ENCODE measurements at places on chromosomes 3 and 15.

DNA sequence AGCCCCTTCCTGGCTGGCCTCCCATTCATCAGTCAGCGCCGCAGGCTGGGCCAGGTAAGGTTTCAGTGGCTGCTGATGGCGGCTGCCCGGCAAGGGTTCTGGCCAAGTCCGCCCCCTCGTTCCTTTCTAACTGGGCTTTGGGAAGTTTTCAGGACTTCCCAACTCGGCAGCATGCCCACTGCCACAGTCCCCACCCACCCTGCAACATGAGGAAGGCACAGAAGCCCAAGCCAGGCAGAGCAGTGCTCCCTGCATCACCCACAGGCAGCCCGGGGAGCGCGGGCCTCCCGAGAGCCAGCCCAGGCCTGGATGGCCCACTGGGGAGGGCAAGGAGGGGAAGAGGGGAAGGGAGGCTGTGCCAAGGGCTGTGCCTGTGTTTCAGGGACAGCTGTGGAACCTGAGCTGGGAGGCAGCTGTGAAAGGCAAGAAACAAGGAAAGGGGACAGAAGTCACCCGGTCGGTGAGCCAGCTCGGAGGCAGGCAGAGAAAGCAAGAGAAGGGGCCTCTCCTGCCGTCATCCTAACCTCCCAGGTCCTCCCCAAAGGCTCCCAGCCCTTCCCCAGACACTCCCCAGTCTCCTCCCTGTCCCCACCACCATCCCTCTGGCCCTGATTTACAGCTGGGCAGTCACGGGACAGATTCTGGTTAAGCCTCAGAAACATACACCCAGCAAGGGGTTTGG, 73.9 kb downstream of the CPN2 start:
- no peak for DNase-seq

DNA sequence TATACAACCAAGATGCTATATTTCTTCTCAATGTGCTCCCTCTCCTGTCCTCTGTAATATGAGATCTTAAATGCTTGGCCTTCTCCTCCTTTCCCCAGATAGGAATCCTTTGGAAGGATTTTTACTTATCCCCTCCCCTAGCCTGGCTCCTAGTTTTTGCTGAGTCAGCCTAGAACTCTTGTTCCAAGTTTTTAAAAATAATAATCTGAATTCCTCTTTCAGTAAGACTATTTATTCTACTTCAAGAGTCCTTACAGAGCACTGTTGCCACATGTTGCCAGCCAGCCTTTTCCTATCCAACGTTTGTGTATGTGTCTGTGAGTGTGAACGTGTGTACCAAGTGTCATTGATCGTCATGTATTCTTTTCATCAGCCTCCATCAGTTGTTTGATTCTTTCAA, 11.0 kb upstream of the KCNMB2 start:
- DNase-seq, result no peak

- DNase-seq, result no peak
Measured at GRCh38 chr3:77324105-77324504, 284.2 kb downstream of the ROBO2 start.

- no peak for DNase-seq
Measured at GRCh38 chr3:144557515-144557914, 585.9 kb downstream of the DIPK2A start.

GRCh38 chr3:123098426-123099330, 31.9 kb downstream of the PDIA5 start:
- DNase-seq, result peak; percentile 59

- DNase-seq, result no peak
Measured at GRCh38 chr15:82802497-82802896, 3.4 kb downstream of the FSD2 start.

- no peak for DNase-seq
Measured at GRCh38 chr3:150293401-150294001, 114.6 kb upstream of the TSC22D2 start.

DNA sequence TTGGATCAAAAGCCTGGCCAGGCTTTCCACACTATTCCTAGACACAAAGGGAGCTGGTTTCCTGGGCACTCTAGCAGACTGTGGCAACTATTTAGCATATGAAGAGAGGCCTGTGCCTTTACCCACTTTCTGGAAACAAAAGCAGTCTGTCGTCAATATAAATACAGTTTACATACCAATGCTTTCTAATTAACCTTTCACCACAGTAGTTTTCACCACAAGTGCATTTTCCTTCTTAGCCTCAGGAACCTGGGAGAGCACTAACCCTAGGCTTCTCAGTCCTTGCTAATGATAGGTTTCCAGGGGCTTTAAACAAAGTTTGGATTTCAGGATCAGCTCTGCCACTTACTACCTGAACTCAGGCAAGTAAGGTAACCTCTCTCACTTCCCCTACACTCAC, 499.1 kb downstream of the MAGI1 start:
- no peak for DNase-seq

DNA sequence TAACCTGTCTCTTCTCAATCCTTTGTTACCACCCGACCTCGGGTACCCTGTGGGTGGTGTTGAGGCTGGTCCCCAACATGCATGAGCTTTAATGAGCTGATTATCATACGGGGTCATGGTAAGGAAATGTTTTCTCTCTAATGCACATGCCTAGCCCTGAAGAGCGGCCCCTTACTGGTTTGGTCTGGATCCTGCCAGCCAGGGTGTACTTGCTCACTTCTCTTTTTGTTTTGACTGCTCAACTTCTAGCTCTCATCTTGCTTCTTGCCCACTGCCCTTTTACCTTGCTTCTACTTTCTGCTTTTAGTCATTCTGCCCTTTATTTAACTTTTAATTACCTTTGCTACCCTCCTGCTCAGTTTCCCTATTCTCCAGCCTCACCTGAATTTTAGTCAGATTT, 44.3 kb upstream of the ACAD9 start:
- DNase-seq, result no peak

GRCh38 chr3:194150252-194150934, 14.4 kb downstream of the HES1 start:
- DNase-seq, result no peak

DNA sequence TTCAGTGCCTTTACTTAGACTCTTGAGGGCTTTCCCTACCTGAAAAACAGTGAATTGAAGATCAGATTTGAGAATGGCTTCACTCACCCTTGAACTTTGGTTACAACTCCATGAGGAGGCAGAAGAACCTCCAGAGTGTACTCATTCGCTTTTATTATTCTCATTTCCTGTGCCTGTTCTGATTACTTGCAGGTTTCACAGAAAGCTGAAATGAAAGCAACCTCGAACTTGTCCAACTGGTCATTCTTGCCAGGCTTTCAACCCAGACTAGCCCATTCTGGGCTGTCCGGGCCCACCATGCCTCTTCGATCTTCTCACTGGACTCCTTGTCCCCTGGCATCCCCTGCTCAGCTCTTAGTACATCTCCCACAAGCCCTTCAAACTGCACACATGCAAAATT, 20.2 kb upstream of the THUMPD3 start:
- DNase-seq, result no peak

DNA sequence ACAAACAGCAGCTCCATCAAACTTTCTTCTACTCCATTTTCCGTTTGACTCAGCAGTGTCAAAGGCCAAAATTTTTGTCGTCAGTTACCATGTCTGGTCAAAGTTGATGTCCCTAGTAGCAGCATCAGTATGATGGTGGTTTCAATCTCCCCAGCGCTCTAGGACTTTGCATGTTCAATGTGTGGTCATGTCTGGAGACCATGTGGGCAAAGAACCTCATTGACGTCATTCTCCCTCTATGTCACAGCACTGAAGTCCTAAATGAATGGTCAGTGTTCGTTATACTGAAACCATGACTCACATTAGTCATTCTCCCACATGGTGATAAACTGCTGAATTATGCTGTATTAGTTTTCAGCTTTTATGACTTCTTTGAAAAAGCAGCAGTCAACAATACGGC, 23.2 kb downstream of the SHC4 start:
- no peak for DNase-seq

- DNase-seq, result no peak
Measured at GRCh38 chr15:44296625-44297524, 8.4 kb downstream of the GOLM2 start.

GRCh38 chr15:50275908-50276307, 10.4 kb upstream of the HDC start:
- no peak for DNase-seq

- no peak for DNase-seq
Measured at GRCh38 chr15:42152196-42152920, 4.1 kb downstream of the PLA2G4F start.

GRCh38 chr3:198080521-198081384, 120.7 kb downstream of the LMLN start:
- peak; percentile 5 for DNase-seq

DNA sequence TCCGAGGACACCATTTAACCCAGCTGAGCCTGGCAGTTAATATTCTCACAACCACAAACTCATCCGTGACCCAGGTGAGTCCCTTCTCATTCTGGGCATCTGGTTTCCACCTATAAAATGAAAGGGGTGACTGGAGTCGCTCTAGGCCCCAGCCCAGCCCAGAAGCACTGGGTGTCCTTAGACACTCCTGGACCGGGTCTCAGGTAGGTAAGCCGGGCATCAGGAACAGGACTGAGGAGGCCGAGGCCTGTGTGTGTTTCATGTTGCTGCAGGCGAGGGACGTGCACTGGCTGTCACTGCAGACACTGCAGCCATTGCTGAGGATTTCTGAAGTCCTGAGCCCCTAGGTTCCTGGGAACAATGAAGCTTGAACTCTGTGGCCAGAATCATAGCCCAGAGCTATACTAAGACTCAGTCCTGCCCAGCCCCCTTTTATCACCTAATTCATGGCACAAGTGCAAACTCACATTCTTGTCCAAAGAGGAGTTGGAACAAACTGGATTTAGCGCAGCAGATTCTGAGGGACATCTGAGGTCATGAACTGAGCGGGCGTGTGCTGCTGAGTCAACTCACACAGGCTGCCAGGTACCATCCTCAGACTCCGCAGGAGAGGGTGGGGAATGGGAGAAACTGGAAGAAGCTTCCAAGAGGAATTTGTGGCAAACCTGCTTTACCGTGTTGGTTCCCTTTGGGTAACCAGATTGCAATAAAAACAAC, 184.9 kb downstream of the FAM43A start:
- DNase-seq, result no peak

DNA sequence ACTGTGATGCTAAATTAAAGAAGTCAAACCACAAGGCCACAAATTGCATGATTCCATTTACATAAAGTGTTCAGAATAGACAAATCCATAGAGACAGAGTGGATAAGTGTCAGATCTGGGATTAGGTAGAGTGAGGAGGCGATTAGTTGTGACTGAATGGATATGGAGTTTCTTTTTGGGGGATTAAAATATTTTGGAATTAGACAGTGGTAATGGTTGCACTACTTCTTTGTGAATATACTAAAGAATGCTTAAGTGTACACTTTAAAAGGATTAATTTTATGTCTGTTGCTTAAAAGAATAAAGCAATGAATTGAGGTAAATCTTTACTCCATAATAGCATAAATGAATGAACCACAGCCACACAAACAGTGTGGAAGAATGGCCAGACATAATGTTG, 175.5 kb upstream of the CADM2 start:
- DNase-seq, result peak; percentile 23

GRCh38 chr3:132726341-132726823, 4.2 kb upstream of the NPHP3 start:
- peak; percentile 8 for DNase-seq

- DNase-seq, result no peak
Measured at GRCh38 chr3:94440767-94441493, 378.1 kb downstream of the NSUN3 start.

- no peak for DNase-seq
Measured at GRCh38 chr15:38796589-38796988, 232.0 kb upstream of the RASGRP1 start.

GRCh38 chr3:171901615-171902312, 58.6 kb downstream of the TMEM212 start:
- DNase-seq, result no peak

GRCh38 chr3:160124224-160124623, 101.0 kb upstream of the C3orf80 start:
- DNase-seq, result no peak

DNA sequence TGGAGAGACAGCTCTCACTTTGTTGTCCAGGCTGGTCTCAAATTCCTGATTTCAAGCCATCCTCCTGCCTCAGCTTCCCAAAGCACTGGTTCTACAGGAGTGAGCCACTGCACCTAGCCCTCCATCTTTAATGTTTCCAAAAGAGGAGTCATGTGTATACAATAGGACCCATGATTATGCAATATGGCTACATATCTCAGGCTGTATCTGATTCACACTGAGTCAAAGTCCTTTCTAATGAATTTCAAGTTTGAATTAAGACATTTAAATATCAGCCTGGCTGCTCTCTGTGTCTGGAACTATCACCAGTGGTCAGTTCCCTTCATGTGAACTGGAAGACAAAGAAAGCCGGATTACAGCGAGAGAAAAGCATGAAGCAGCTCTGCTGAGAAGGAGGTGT, 90.5 kb downstream of the MINAR1 start:
- no peak for DNase-seq

DNA sequence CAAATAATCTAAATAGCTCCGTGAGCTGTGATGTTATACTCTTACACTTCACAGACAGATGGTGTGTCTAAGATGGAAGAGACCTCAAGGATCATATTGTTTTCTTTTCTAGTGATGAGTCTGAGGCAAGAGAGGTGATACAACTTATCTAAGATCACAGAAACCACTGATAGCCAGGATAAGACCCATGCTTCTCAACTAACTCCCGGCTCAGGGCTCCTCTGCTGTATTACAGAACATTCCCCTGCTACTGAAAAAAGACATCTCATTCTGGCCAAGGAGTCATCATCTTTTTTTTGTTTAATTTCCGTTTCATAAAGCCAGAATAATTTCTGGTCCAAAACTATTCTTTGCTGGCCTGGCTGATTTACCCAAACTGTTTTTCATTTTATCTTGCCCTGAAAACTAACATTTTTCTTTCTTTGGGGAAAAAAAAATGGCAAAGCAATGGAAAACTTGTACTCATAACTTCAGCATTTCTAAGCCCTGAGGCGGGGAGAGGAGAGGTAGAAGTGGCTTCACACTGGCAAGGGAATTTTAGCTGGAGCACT, 46.9 kb upstream of the GAP43 start:
- DNase-seq, result no peak

DNA sequence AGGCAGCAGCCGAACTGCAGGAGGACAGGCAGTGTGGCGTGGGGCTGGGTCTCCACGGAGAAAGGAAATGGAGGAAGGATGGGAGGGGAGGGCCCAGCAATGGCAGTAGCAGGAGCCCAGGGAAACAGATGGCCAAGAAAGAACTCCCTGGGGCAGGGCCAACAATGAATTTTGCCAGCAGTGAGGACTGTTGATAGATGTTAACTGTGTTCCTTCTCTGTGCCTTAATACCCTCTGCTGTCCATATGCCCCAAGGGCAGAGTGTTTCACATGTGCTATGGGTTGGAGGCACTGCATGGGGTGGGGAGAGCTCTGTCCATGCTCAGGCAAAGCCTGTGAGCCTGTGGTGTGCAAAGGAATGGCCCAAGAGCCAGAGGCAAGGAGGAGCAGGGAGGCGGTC, 70.8 kb upstream of the POMGNT2 start:
- no peak for DNase-seq

DNA sequence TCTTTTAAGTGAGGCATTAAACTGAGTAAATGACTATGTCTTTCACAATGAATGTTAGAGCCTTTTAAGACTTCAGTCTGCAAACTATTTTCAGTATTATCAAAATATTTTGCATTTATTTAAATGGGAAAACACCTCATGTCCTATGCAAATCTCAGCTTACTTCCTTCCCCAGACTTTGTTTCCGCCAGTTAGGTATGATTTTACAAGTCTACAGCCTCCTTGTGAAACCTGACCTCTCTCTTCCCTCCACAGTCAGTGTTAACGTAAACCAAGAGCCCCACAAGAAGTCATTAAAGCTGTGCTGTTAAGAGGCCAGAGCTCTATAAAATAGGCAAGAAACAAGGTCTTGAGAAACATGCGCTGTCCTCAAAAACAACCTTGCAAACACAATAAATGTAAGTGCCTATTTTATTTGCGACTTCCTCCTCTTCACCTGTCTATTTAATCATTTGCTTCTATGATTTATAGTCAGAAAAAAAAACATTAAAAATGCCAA, 48.3 kb downstream of the PRTG start:
- peak; percentile 76 for DNase-seq

All from NCI-H524 treated with DMSO at 0.1 percent for 48 hours (cell line).